Activated CD4-positive, CD25-positive, alpha-beta regulatory T cell treated with anti-CD3 and anti-CD28 coated beads, Interleukin-2, amount 50 U/mL, for 16 hours (primary cell): ENCODE measurements at places on chromosomes 6 and 20.

DNA sequence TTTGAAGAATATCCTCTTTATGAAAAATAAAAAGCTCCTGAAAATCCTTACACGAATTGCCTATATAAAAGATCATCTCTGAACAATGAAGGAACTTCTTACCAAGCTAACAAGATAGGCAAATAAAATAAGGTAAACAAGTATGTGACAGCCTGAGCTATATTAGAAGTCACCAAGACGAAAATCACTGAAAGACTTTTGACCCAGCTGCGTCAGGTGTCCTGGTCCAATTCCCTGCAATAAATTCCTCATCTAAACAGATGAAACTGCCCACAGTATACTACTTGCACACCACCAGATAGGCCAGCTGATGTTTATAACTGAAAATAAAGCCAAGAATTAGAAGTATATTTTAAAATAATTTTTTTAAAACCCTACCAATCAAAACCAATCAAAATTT lies 67.4 kb upstream of the RUNX2 start:
- DNase-seq: no peak

- DNase-seq: no peak
Measured at GRCh38 chr6:13485923-13486562, 1.4 kb downstream of the GFOD1 start.

- DNase-seq: no peak
Measured at GRCh38 chr6:170035901-170036304, 255.0 kb downstream of the DLL1 start.

DNA sequence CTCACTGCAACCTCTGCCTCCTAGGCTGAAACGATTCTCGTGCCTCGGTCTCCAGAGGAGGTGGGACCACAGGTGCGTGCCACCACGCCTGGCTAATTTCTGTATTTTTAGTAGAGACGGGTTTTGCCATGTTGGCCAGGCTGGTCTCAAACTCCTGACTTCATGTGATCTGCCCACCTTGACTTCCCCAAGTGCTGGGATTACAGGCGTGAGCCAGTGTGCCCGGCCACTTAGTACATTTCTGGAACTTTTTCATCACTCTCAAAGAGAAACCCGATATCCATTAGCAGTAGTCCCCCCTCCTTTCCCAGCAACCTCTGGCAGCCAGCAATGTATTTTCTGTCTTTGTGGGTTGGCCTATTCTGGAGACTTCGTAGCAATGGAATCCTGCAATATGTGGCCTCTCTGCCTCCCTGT lies 109.8 kb downstream of the JARID2 start:
- DNase-seq: no peak

GRCh38 chr20:6940876-6941275 lies 173.4 kb downstream of the BMP2 start:
- DNase-seq: no peak

GRCh38 chr6:78947529-78947928 lies 80.2 kb downstream of the IRAK1BP1 start:
- no peak for DNase-seq

DNA sequence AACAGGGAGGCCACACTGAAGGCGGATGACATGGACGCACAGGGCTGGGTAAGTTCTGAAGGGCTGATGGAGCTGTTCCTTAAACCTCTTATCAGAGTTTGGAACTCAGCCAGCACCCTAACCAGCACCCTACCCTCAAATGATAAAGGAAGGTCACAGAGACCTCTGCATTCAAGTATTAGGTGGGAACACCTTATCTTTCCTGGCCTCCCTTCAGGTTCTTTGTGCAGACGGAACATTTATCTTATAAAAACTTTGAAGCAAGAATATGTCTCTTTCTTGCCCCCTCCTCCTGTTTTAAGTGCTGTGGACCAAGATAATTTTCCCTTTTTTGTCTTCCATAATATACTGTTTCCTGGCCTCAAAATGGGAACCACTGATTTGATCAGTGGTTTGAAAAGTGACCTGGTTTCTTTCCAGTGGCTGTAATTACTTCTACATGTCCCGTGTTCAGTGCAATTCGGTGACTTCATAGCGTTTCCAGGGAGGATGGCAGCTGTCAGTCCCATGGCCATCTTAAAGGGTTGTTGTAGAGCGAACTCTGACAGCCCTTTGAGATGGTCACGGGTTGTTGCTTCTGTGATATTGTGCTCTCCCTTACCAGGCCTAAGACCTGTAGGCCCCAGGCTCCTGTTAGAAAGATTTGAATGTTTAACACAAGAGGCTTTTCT lies 213.2 kb upstream of the MYLIP start:
- no peak for DNase-seq

GRCh38 chr6:166203641-166204222 lies 36.1 kb upstream of the TBXT start:
- no peak for DNase-seq

GRCh38 chr20:37473249-37474000 lies 47.6 kb upstream of the NNAT start:
- no peak for DNase-seq

DNA sequence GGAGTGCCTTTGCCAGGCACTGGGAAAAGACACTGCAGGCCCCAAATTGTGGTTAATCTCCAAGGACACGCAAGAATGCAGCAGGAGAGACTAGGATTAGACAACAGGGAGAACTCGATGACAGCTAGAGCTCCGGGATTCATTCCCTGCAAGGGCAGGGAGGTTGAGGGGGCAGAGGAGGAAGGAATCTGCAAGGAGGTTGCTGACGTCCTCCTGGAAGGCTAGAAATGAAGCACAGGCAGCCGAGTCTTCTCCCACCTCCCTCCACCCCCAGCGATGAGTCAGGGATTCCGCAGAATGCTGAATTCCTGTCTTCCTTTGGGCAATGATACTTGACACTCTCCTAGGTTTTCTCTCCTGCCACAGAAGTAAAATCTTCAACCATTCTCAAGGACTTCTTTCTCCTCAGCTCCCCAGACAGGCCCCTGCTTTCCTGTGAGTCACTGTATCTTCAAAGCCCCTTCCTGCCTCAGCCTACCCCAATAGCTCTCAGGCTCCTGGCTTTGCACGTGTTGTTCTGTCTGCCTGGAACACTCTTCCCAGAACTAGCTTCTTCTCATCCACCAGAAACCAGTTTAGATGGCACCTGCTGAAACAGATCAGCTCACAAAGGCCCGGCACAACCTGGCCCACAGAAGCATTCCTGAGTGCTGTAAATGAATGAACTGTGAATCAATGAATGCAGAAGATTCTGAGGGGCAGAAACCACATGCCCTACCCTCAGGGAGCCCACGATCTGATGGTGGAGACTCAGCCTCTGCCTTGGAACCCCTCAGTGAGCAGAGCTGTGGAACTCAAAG lies 85.6 kb downstream of the MRPL14 start:
- no peak for DNase-seq

DNA sequence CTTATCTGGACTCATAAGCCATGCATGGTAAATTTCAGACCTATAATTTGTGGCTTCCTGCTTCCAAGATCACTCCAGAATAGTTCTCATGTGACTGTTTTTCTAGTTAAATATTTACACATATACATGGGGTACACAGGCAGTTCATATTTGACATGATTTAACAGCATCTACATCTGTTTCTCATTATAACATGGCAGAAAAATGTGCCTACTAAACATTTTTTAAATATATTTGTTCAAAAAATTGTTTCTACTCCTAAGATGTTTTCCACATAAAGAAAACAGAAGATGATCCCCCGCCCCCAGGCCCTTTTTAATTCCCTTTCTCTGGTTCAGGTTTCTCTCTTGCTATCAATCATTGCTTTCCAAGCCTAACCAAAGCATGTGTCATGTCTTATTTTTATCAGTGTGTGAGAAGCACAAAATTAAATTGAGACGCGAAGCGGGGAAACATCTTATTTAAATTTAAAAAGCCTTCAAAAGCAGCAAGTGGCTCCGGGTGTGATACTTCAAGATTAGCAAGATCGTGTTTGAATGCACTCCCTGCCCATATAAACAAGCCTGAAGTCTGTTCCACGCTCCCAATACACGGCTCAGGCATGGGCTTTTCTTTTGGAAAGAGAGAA lies 37.3 kb downstream of the IPCEF1 start:
- no peak for DNase-seq

- DNase-seq: no peak
Measured at GRCh38 chr6:154598399-154598798, 87.9 kb upstream of the CNKSR3 start.

GRCh38 chr6:136927292-136927691 lies 5.2 kb downstream of the SLC35D3 start:
- no peak for DNase-seq

- DNase-seq: no peak
Measured at GRCh38 chr6:125267806-125268523, 33.8 kb downstream of the HDDC2 start.

GRCh38 chr6:40733290-40733689 lies 146.1 kb upstream of the LRFN2 start:
- no peak for DNase-seq

GRCh38 chr6:50905297-50905696 lies 86.6 kb downstream of the TFAP2B start:
- DNase-seq: no peak

DNA sequence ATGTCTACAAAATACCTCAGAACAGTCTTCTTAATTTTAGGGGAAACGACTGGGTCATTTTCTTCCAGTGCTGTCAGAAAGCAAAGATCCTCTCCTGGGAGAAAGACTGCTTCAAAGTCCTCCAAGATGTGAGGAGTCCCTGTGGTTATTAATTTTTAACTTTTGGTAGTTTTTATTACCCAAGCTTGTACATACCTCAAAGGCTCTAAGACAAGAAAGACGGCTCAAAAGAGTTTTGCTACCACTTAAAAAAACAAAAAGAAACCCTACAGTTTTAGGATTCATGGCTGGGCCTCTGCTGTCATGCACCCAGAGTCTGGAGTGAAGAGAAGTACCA lies 56.1 kb upstream of the APCDD1L start:
- no peak for DNase-seq

DNA sequence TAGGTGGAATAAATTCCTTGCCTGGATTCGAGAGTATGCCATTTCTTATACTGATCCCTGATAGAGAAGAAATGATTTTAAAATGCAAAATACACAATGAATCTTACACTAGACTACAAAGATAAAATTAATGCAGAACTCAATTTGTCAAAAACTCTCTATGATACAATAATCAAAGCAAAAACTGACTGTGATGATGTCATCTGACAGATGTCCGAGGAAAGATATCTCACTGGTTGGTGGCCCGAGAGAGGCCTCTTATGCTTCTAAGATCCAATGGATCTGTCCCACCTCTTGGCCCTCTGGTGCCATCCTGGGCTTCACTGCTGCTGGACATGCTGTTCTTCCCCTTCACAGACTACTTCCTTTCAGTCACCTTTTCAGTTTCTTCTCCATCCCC lies 14.4 kb upstream of the GSTA4 start:
- no peak for DNase-seq

GRCh38 chr6:89559487-89559886 lies 79.1 kb downstream of the LYRM2 start:
- no peak for DNase-seq

DNA sequence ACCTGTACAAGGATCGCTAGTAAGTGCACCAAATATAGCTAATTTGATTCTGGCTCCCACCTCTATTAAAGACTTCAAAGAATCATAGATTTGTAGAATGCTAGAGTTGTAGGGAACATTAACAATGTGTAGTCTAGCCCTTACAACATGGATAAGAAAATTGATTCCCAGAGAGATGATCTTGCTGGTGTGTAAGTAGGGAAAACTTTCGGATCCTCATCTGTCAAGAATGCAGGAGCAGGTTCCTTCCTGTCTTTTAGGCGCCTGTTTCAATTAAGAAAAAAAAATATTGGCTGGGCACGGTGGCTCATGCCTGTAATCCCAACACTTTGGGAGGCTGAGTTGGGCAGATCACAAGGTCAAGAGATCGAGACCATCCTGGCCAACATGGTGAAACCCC lies 12.3 kb upstream of the RNF39 start:
- no peak for DNase-seq

- DNase-seq: no peak
Measured at GRCh38 chr20:3277686-3278465, 38.9 kb upstream of the SLC4A11 start.

GRCh38 chr6:43935921-43936439 lies 166.0 kb downstream of the VEGFA start:
- DNase-seq: no peak

GRCh38 chr20:50242863-50243609 lies 52.4 kb downstream of the CEBPB start:
- no peak for DNase-seq

- no peak for DNase-seq
Measured at GRCh38 chr6:19994909-19995308, 157.7 kb downstream of the ID4 start.

DNA sequence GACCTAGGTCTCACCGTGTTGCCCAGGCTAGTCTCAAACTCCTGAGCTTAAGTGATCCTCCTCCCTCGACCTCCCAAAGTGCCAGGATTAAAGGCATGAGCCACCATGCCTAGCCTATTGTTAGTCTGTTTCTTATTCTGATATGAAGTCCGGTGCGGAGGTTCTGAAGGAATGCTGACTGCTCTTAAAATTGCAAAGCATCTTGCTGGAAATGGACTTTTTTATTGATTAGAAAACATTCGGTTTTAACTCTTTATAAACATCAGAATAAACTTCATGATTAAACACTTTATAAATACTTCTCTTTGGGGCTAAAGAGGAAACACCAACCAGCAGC lies 3.2 kb downstream of the TNFAIP3 start:
- DNase-seq: no peak
